Stimulated activated CD4-positive, alpha-beta T cell treated with anti-CD3 and anti-CD28 coated beads, TNF-alpha, amount 100 ng/mL, for 48 hours (primary cell): ENCODE measurements at places on chromosomes 1 and 21.

GRCh38 chr1:3155056-3155925, 86.3 kb downstream of the PRDM16 start:
- no peak for DNase-seq

GRCh38 chr1:208772891-208773290, 528.7 kb upstream of the PLXNA2 start:
- no peak for DNase-seq

- no peak for DNase-seq
Observed at GRCh38 chr1:202578565-202578964, 131.7 kb downstream of the SYT2 start.

DNA sequence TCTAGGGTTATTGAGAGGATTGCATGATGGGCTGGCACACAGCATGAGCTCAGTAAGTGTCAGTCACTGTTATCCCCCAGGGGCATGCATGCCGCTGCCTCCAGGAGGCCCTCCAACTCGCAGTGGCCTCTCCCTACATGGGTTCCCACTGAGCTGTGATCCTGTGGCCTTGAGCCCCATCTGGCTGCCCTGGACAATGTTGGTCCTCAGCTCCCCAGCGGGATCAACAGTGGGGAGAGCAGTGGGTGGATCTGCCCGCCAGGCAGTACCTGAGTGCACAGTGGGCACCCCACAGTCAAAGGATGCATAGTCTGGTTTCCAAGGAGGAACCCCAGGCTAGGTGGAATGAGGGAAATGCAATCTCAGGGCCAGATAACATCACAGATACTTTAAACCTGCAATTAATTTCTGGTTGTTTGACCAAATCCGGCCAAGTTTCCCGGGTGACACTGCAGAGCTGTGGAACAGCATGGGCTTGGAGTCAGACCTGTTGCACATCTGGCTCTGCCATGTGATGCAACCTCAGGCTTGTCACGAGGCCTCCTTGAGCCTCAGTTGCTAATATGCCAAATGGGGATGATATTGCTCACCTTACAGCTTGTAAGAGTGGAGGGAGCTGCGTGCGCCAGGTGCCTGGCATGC, 9.3 kb downstream of the PADI3 start:
- no peak for DNase-seq

GRCh38 chr1:112504001-112504660, 4.6 kb upstream of the WNT2B start:
- no peak for DNase-seq

DNA sequence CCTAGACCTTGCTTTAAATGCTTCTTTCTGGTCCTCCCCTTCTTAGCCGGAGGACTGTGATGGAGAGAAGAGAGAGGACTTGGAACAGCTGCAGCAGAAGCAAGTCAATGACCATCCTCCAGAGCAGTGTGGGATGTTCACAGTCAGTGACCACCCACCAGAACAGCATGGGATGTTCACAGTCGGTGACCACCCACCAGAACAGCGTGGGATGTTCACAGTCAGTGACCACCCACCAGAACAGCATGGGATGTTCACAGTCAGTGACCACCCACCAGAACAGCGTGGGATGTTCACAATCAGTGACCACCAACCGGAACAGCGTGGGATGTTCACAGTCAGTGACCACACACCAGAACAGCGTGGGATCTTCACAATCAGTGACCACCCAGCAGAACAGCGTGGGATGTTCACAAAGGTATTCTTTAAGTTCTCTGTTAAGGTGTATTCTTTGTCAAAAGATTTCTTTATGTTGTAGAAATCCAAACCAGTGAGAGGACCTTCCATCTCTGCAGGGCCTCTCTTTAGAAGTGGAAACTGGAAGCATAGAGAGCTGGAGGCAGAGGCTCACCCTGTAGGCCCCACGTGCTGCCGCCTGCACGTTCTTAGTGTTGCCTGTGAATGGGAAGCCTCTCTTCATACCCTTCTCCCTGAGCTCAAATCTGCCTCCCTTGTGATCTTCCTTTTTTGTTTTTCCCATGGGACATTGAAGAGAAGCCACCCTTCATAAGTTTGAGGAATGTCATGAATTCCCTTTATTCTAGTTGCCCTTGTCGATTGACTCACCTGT, 10.6 kb downstream of the PCNT start:
- no peak for DNase-seq

DNA sequence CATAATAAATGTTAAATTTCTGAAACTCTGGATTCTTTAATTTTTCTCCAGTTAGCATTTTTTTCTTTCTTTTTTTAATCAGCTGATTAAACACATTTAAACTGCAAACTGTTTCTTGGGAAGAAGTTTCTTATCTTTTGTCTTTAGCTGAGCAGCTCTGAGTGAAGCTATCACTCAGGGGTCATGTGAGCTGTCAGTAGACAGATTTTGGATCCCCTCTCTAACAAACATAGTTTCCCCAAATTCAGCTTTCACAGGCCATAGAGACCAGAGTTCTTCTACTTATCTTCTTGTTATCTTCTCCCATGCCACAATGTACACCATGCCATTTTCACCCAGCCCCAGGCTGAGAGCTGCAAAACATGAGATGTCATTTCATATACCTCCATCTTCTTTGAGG, 148.9 kb downstream of the CDC42BPA start:
- DNase-seq, result no peak

- DNase-seq, result no peak
Observed at GRCh38 chr1:64343105-64343822, 126.7 kb upstream of the CACHD1 start.

DNA sequence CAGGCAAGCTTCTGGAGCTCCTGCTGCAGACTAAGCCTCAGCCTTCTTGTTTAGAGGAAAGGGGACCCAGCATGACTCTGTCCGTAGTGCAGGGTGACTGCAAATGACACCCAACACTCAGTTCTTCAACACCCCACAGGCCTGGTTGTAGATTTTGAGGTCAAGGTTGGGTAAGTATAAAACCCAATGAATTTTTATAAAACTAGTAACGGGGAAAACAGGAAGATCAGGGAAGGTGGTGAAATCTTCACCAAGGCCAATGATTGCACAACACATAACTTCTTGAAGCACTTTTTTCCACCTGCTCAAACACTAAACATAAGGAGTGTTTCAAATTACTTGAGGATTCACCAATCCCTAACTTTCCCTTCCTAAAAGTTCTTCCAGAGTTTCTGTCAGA, 89.4 kb upstream of the JAK1 start:
- no peak for DNase-seq

DNA sequence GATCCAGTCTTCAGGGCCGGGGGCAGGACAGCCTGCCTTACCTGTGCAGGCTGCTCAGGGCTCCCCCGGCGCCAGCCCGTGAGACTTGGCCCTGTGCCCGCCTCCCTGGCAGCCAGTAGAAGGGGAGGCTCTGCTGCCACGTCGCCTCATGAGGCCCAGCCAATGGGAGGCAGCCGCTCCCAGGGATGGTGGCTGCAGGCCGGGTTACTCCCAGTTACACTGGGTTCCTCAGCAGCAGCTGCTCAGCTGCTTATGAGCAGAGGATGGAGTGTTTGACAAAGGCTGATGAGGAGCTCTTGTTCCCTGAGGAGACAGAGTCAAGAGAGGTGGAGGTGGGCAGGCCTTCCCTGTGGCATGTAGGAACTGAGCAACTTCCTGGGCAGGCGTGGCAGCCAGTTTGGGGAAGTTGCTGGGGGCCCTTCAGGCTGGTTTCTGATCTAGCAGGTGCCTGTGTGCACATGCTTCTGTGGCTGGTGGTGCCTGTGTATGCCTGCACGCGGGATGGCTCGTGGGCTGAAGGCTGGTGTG, 5.5 kb downstream of the MFSD2A start:
- DNase-seq, result no peak

GRCh38 chr21:20108016-20108415, 890.2 kb upstream of the NCAM2 start:
- DNase-seq, result no peak

DNA sequence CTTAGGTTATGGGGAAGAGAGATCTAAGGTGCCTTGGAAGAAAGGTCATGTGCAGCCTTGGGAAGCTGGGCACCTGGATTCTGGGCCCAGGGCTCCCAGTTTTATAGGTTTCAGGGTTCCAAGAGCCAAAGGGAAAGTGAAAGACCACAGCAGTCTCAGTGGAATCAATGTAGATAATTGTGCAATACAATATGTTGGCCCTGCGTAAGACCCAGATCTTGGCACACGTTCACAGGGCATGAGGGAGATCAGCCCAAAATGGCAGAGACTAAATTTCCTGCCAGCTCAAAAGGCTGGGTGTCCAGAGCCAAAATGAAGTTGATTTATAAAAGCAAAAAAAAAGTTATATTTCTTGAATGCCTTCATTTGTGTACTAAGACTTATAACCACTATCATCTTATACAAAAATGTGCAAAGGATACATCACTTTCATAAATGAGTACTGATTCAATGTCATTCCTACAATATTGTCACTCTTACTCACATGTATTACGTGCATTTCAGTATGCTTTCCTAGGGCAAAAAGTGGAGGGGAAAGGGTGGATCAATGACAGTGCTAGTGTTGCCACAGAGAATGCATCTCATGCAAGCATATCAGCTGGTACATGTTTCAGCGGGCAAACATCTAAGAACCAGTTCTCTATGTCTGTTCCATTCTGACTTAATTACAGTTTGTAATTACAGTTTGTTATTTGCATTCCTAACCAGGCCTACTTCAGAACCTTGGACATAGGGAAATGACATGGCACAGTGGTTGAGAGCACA, 22.5 kb upstream of the NPL start:
- DNase-seq, result no peak

DNA sequence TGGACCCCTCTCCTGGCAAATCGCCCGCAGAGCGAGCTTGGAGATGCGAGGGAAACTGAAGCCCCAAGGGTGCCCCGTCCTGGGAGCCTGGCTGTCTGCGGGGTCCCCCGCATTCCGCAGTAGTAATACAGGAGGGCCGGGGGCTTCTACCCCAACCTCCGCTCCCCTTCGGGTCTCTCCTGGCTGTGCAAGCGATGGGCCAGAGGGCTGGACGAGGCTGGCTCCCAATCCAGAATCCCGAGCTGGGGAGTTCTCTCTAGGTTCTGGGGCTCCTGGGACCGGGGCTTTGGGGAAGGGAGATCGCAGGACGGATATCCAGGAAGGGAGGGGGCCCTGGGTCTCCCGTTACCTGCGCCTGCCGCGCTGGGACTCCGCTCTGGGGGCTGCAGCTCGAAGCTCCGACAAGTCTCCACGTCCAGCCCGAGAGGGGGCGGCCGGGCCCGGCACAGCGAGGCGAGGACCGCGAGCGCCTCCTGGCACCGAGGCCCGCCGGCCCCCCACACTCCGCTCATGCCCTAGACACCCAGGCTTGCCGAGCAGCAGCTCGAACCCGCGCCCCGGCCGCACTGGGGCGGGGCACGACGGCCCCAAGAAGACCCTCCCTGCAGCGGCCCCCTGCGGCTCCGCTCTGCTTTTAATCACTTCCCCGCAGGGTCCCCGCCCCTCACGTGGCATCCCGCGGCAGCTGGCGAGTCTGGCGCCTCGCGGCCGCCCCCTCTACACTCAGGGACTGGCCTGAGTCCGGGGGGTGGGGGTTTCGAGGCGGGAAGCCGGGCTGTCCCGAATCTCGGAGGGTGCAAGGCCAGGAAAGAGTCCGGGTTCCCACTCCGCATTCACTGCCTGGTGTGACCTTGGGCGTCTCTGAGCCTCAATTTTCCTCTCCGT, at the start of gene SYT6:
SYT6 (minus strand) TSS at position 609 of the 885 bp plus-strand sequence; CDS start at position 512, 97 bp downstream.
- DNase-seq, result no peak

DNA sequence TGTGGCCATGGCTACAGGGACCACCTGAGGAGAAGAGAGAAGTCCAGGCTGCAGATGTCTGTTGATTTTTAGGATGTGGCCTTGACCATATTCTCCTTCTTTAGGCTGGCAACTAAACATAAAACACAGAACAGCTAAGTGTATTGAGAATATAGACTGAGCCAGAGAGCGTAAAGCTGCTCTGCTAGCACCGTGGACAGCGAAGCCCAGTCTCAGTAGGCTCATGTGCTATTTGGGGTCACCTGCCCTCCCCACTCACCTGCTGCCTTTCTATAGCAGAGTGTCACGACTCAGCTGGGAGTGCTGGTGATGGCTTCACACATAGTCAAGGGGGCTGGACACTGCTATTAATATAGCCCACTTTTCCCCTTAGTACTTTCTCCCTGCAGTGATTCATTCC, 278.5 kb downstream of the KCNH1 start:
- no peak for DNase-seq

- DNase-seq, result peak; percentile 77
Observed at GRCh38 chr1:149885339-149886120, 13.8 kb upstream of the BOLA1 start.

GRCh38 chr1:199751962-199752687, 275.4 kb upstream of the NR5A2 start:
- no peak for DNase-seq

DNA sequence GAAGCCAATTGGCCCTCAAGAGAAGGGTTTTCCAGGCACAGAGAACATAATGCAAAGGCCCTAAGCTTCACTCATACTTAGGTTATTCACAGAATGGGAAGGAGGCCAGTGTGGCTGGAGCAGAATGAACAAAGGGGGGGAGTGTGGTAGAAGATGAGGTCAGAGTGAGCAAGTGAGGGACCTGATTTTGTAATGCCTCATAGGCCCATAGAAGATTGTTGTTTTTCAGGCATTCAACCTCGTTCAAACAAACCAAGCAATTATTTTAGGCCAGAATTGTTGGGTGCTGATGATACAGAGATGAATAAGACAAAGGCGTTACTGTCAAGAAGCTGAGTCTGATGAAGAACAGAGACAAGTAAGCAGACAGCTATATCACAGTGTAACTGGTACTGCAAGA, 54.5 kb upstream of the RAP1A start:
- DNase-seq, result no peak

- no peak for DNase-seq
Observed at GRCh38 chr1:32329931-32330466, 6.0 kb downstream of the MARCKSL1 start.

DNA sequence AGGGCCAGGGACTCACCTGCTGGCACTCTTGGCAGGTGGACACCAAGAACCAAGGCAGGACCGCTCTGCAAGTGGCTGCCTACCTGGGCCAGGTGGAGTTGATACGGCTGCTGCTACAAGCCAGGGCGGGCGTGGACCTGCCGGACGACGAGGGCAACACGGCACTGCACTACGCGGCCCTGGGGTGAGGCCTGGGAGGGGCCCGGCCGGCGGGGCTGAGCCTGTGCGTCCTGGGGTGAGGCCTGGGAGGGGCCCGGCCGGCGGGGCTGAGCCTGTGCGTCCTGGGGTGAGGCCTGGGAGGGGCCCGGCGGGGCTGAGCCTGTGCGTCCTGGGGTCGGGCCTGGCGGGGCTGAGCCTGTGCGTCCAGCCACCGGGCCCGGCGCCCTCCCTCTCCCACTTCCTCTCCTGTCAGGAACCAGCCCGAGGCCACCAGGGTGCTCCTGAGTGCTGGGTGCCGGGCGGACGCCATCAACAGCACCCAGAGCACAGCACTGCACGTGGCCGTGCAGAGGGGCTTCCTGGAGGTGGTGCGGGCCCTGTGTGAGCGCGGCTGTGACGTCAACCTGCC, 4.6 kb upstream of the MMP23B start:
- no peak for DNase-seq

DNA sequence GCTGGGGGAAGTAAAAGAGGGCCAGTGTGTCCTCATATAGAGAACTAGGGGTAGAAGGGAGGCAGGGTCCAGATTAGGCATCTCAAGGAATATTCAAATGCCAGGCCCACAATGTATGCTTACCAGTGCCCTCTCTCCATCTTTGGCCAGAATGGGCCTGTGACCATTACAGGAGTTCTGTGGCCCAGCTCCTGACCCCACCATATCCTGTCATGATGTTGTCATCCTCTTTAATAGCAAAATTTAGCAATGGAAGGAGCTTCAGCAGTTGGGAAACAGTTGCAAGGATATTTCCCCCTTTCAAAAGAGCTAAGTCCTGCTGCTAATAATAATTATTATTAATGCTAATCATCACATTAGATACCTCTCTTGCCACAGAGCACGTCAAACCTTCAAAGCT, 49.3 kb upstream of the JUN start:
- DNase-seq, result no peak
